ENCODE measurements at places on chromosomes 7 and 10. TPM values are rescaled to one million over a fixed set of nuclear protein-coding genes. Genes with fewer than 3 reads are reported as not detected.

The ANKRD30A gene
- total RNA-seq = not detected

GRCh38 chr7:47622946-47623640 lies 41.2 kb upstream of the TNS3 start:
- no peak overlapping the region for H3K27ac ChIP-seq
- peaks cover 42% of the 10 kb centered on the region for H3K4me1 ChIP-seq
- no peak overlapping the region for H3K4me3 ChIP-seq

GRCh38 chr10:71289421-71290130 lies 29.5 kb upstream of the SLC29A3 start:
- H3K27ac ChIP-seq = no peak overlapping the region
- H3K4me3 ChIP-seq = no peak overlapping the region
- DNase-seq = no peak
- peaks cover 32% of the 10 kb centered on the region for H3K36me3 ChIP-seq

DNA sequence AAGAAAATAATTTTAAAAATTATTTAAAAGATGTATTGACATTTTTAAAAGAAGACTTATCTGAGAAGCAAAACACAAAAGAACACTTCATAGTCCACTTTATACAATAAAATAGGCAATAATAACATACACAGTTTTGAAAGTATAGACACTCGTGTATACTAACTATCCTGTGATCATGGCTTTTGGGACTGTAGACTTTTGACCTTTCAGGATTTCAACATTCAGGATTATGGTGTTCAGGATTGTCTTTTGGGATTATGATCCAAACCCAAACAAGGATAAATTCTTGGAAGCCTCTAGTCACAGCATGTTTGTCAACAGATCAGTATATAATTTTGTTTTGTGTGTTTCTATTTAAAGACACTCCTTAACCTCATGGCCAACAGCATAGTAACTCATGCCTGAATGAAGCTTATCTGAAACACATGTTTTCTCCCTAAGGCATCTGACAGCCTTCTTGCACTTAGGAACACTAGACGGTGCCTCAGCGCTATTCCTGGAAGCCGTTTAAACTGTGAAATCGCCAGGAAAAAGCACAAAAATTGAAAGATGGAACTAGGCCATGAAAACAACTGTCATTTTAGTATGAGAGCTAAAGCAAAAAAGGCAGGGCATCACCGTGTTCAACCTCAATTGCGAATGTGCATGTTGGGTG lies 29.9 kb downstream of the GSAP start:
- no peak overlapping the region for H3K27ac ChIP-seq
- DNase-seq = no peak
- H3K4me3 ChIP-seq = no peak overlapping the region
- no peaks in the 10 kb centered on the region for H3K36me3 ChIP-seq

The PTPRZ1 gene
- total RNA-seq = 105 TPM

The SCIN gene
- total RNA-seq = 1.2 TPM

The CFTR gene
- total RNA-seq = 0.89 TPM

DNA sequence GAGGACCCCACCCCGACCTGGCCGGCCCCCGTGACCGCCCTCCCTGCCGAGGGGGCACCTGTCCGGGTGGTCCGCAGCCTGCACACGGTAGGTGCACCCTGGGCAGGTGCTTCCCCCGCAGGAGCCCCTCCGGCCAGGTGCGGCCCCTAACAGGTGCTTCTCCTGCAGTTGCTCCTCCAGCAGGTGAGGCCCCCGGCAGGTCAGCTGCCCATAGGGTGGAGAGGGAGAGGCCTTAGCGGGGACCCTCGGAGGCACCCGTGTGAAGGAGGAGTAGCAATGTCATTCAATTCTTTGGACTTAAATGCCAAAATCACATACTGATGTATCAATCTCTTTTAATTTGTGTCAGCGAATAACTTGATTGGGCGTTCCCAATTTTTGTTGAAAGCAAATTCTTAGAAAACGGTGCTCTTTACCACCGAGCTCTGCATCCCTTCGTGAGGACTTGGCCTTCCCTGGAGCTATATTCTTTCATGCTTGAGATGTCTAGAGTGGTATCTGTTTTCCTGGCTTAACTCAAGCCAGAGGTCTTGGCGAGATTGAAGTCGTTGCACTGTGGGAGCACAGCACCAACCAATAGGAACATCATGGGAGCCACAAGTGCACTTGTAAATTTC lies 738 bp upstream of the NCAPG2 start:
- peaks cover 24% of the 10 kb centered on the region for H3K36me3 ChIP-seq
- DNase-seq = peak; percentile 33
- H3K27ac ChIP-seq = 0 out of 2 replicates have a peak overlapping the region, but pooled peaks have one; percentile 37
- H3K27me3 ChIP-seq = no peaks in the 10 kb centered on the region

DNA sequence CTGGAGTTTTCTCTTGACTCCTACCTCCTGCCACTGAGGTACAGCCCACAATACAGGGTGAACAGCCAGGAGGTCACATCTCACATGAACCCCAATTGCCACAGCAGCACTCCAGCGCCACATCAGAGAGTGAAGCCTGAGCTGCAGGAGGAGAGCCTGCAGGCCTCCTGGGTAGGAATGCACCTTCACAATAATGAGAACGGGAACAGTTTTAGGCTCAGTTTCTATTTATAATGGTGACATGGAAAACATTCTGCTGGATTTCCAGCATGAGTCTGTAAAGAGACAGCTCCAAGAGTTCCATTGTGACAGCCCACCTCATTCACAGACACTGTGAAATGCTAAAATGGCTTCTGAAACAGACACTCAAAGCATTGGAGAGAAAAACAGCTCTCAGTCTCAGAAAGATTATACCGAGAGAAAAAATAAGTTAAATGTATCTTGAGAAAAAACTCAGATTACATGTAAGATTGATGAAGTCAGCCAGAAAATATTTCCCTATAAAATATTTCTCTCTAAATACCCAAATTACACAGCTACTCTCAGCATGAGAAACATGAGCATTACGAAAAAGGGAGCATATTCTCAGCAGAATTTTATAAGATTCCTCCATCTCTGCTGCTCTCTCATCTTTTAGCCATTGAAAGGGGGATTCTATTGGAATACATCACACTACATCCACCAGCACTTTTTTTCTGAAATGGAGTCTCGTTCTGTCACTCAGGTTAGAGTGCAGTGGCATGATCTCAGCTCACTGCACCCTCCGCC lies 11.3 kb downstream of the ZNF680 start:
- H3K4me1 ChIP-seq = no peaks in the 10 kb centered on the region
- H3K27me3 ChIP-seq = peaks cover 4% of the 10 kb centered on the region
- no peak overlapping the region for H3K27ac ChIP-seq
- peaks cover 59% of the 10 kb centered on the region for H3K36me3 ChIP-seq
- DNase-seq = no peak

The CCL24 gene
- total RNA-seq = not detected

DNA sequence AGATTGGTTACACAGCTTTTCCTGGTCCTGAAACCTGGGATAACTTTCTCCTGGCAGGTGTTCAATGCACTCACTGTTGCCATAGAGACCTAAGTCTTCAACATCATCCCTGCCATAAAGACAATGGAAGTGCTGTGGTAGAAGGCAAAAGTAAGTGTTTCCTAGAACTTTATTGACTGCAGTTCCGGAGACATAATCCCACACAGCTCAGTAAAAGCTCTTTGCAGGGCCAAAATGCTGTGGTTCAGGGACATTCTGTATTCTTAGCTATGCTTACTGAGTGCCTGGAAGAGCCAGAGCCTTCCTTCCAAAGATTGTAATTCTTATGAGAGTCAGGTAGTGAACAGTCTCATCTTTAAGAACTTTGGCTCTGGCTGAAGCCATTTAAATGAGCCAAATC lies 5.3 kb downstream of the WIPF3 start:
- no peak for DNase-seq
- peaks cover 14% of the 10 kb centered on the region for H3K27me3 ChIP-seq
- peaks cover 13% of the 10 kb centered on the region for H3K4me1 ChIP-seq
- H3K4me3 ChIP-seq = no peak overlapping the region
- no peak overlapping the region for H3K27ac ChIP-seq

The PSD gene
- 10.2 TPM for total RNA-seq

DNA sequence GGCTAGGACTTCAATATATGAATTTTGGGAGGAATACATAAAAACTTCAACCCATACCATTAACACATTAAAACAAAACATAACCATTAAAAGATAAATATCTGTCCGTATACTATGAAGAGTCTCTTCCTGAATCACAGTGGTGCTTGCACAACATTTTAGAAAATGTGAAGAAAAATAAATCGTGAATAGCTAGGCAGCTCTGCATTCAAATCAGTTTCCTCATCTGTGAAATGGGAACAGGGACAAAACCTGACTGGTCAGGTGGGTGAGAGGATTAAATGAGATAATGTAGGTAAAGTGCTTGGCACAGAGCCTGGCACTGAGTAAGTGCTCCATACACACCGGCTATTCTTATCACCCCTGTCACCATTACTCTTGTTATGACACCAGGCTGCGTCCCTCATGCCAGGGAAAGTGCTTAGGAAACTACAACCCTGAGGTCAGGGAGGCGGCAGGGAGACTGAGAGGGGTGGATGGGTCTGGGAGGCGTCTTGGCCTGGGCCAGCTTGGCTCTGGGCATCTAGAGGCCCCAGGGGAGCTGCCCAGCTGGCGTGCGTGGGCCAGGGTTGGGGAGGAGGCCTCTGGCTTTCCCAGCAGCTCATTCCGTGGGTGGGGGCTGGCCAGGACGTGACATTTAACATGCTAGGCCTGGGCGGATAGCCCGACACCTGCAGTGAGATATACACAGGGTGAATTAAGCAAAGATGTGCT lies 78.3 kb downstream of the SH3PXD2A start:
- H3K27me3 ChIP-seq = no peaks in the 10 kb centered on the region
- no peak overlapping the region for H3K4me3 ChIP-seq
- no peak for DNase-seq
- no peak overlapping the region for H3K27ac ChIP-seq

The HOXA4 gene
- total RNA-seq = not detected

- peaks cover 69% of the 10 kb centered on the region for H3K36me3 ChIP-seq
- no peak for DNase-seq
- no peaks in the 10 kb centered on the region for H3K27me3 ChIP-seq
- peaks cover 49% of the 10 kb centered on the region for H3K4me1 ChIP-seq
Observed at GRCh38 chr10:29681676-29682448, 47.1 kb upstream of the SVIL start.

GRCh38 chr10:102661658-102662028 lies 17.4 kb downstream of the TRIM8 start:
- no peaks in the 10 kb centered on the region for H3K27me3 ChIP-seq
- DNase-seq = no peak
- no peak overlapping the region for H3K27ac ChIP-seq
- peaks cover 9% of the 10 kb centered on the region for H3K36me3 ChIP-seq
- no peak overlapping the region for H3K4me3 ChIP-seq

- no peaks in the 10 kb centered on the region for H3K27me3 ChIP-seq
- DNase-seq = no peak
Observed at GRCh38 chr10:120732643-120733313, 118.4 kb upstream of the WDR11 start.

The C10orf67 gene
- total RNA-seq = not detected

GRCh38 chr7:46034056-46034768 lies 113.1 kb upstream of the IGFBP3 start:
- peaks cover 19% of the 10 kb centered on the region for H3K4me1 ChIP-seq
- H3K36me3 ChIP-seq = peaks cover 9% of the 10 kb centered on the region

GRCh38 chr10:73407495-73407894 lies 6.4 kb downstream of the ANXA7 start:
- H3K4me1 ChIP-seq = peaks cover 19% of the 10 kb centered on the region
- H3K36me3 ChIP-seq = 0 out of 2 replicates have a peak, but pooled peaks cover 3% of the 10 kb centered on the region
- H3K27ac ChIP-seq = no peak overlapping the region
- H3K4me3 ChIP-seq = no peak overlapping the region

The CNOT4 gene
- 19.2 TPM for total RNA-seq

DNA sequence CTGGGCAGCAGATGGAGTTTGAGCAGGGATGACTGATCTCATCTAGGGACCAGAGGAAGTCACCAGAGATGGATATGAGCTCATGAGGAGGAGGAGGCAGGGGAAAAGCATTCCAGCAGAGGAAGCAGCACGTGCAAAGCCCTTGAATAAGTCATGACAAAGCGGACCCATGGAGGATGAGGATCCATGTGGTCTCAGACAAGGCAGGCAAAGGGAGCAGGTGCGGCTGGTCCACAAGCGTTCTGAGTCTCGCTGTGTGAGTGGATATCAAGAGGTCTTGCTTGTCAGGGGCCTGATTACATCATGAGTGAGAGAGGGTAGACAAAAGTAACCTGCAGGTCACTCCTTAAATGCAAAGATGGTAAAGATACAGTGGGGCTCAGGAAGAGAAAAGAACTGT lies 307.6 kb downstream of the GRID1 start:
- H3K36me3 ChIP-seq = no peaks in the 10 kb centered on the region
- DNase-seq = no peak
- peaks cover 5% of the 10 kb centered on the region for H3K4me1 ChIP-seq
- no peaks in the 10 kb centered on the region for H3K27me3 ChIP-seq

The CFAP46 gene
- 3.3 TPM for total RNA-seq

- H3K4me1 ChIP-seq = peaks cover 11% of the 10 kb centered on the region
- no peak overlapping the region for H3K27ac ChIP-seq
- no peak overlapping the region for H3K4me3 ChIP-seq
- no peaks in the 10 kb centered on the region for H3K27me3 ChIP-seq
Observed at GRCh38 chr10:74061104-74061503, 63.2 kb downstream of the VCL start.

The AASS gene
- 349 TPM for total RNA-seq

The CALY gene
- 1.8 TPM for total RNA-seq

DNA sequence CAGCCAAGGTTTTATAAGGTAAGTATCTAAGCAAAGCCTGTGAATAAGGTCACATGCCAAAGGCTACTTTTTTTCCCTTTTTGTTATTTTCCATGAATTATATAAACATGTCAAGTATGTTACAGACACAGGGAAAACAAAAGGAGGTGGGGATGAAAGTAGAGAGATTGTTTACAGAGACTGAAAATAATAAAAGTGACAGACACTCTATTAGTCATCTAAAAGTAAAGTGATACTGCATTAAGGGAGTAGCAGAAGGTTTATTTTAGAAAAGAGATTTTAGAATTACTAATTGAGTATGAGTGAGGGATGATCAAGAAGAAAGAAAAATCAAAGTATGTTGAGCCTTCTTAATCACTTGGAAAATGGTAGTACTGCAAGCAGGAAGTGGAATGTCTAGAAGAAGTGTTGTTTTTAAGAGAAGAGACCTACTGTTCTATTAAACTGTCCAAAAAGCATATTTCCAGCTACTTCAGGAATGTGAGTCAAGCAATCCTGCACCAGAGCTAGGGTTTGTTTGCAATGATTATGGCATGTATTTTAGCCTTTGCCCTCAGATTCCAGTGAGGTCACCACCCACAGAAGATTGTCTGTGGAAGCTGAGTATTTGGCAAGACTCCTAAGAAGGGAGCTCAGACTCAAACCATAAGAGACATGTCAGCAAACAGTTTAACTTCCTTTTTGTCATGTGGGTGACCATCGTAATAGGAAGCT lies 177.9 kb upstream of the PLXDC2 start:
- H3K4me1 ChIP-seq = no peaks in the 10 kb centered on the region
- no peak overlapping the region for H3K27ac ChIP-seq
- H3K36me3 ChIP-seq = no peaks in the 10 kb centered on the region
- H3K27me3 ChIP-seq = no peaks in the 10 kb centered on the region

- H3K27ac ChIP-seq = no peak overlapping the region
- no peak overlapping the region for H3K4me3 ChIP-seq
- no peak for DNase-seq
- no peaks in the 10 kb centered on the region for H3K27me3 ChIP-seq
Observed at GRCh38 chr7:311796-312195, 21.8 kb downstream of the FOXL3 start.

The ZFAND2A gene
- total RNA-seq = 16.1 TPM

The GATA3 gene
- total RNA-seq = 0.72 TPM

- no peak within 1 kb of the TSS for H3K4me3 ChIP-seq
- H3K27me3 ChIP-seq = no peaks in the 10 kb centered on the region
- no peak within 1 kb of the TSS for H3K27ac ChIP-seq
- DNase-seq = no peak
- no peaks in the 10 kb centered on the region for H3K4me1 ChIP-seq
Observed at GRCh38 chr7:123844712-123845219, at the start of gene HYAL4. HYAL4 (plus strand) TSS chr7:123845169; CDS start chr7:123868274, 23,105 bp downstream.

The SCART1 gene
- total RNA-seq = 1.1 TPM
